Activated T-helper 2 cell treated with anti-CD3 and anti-CD28 coated beads, Interferon-gamma antibody, Interleukin-2, Interleukin-4, amounts not matched to agents 10 μg/mL and 5 μg/mL and 100 μg/mL, durations not matched to agents 14 hours and 24 hours and 36 hours (primary cell): ENCODE measurements at places on chromosomes 3 and 15. TPM values are rescaled to one million over a fixed set of nuclear protein-coding genes. Genes with fewer than 3 reads are reported as not detected.

The SAMD7 gene
- not detected in 2 replicates for total RNA-seq

The NOX5 gene
- total RNA-seq = 0.21 TPM in 1 of 2 replicates, not detected in the other

The PLAAT1 gene
- not detected in 2 replicates for total RNA-seq

GRCh38 chr3:112379020-112379690, 46.2 kb downstream of the CD200 start:
- peak overlapping the region; percentile 83 for H3K27ac ChIP-seq
- H3K4me1 ChIP-seq = peaks cover 77% of the 10 kb centered on the region
- no peaks in the 10 kb centered on the region for H3K27me3 ChIP-seq
- no peak for DNase-seq
- H3K4me3 ChIP-seq = no peak overlapping the region

DNA sequence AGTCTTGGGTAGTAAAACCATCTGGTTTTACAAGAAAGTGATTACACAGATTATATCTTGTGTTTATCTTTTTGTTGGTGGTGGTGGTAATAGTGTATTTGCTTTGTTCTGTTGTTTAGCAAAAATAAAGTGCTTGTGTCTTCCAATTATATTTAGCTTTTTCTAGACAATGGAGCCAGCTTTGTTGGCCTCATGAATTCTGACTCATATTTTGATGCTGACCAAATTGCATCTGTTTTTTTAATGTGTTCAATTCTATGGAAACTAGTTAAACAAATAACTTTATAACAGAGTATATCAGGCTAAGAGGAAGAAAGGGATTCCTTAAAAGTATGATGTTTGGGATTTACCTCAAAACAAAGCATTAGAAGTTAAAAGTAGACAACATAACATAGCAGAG, 69.3 kb upstream of the BFSP2 start:
- no peak overlapping the region for H3K4me3 ChIP-seq
- H3K36me3 ChIP-seq = no peaks in the 10 kb centered on the region
- H3K27ac ChIP-seq = no peak overlapping the region
- peaks cover 9% of the 10 kb centered on the region for H3K27me3 ChIP-seq
- no peak for DNase-seq

DNA sequence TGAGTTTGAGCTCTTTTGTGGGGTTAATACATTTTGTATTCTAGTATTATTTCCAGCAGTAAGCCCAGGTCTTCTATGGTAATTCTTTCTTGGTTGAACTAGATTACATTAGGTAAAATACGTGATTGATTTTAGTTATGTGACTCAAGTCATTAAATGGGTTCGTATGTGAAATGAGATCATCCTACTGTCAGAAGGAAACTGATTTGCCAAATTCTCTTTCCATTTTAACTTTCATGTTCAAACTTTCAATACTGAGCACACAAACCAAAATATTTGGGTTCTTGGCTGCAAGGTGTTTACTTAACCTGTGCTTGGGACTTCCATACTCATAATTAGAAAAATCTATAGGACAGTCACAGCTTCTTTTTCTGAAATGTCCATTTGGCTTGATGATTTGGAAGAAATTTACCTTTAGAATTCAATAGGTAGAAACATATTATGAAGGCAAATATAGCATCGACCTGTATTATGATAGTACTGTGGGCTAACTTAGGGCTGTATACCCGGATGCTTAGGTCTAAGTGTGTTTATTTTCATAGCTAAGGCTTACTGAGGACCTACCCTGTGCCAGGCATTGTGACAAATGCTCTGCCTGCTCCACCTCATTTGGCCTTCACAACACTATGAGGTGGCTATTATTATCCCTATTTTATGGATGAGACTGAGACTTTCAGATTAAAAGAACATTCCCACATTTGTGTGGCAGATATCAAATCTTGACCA, 631.8 kb upstream of the GRM7 start:
- DNase-seq = no peak
- no peaks in the 10 kb centered on the region for H3K27me3 ChIP-seq
- H3K27ac ChIP-seq = no peak overlapping the region
- H3K36me3 ChIP-seq = no peaks in the 10 kb centered on the region

GRCh38 chr3:135514060-135514448, 451.5 kb upstream of the PPP2R3A start:
- H3K27ac ChIP-seq = no peak overlapping the region
- H3K4me1 ChIP-seq = no peaks in the 10 kb centered on the region
- no peak for DNase-seq
- no peaks in the 10 kb centered on the region for H3K27me3 ChIP-seq

DNA sequence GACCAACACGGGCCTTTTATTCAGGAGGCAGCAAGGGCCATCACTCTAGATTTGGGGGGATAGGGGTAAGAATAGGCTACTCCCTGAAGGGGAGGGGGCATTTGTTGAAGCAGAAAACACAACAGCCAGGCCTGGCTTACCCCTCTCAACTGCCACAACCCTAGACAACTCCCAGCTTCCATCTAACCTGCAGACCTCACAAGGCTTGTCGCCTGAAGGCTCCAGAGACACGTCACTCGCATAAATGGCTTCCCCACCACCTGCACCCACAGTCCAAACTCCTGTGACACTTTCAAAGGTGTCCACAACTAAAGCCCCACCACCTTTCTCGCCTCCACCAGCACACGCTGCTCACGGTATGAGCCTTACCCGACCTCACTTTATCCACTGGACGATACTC, 14.9 kb downstream of the POLG start:
- no peak overlapping the region for H3K4me3 ChIP-seq
- no peak for DNase-seq
- peaks cover 83% of the 10 kb centered on the region for H3K36me3 ChIP-seq
- no peak overlapping the region for H3K27ac ChIP-seq
- peaks cover 19% of the 10 kb centered on the region for H3K4me1 ChIP-seq
- no peaks in the 10 kb centered on the region for H3K27me3 ChIP-seq

DNA sequence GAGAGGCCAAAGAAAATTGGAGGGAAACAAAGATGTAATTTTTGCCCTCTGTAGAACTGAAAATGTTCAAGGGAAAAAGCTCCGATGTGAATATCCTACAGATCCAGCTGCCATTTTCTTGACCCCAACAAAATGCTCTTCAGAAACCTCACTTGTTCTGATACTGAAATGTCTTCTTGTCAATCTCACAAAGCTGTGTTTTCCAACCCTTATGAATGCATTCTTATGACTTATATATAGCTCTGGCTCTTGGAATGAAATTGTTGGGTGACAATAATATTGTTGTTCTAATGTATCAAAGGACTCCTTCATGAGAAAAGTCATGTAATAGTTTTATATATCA, 157.1 kb upstream of the TGFBR2 start:
- no peak for DNase-seq
- no peaks in the 10 kb centered on the region for H3K36me3 ChIP-seq
- no peak overlapping the region for H3K4me3 ChIP-seq
- peaks cover 5% of the 10 kb centered on the region for H3K27me3 ChIP-seq
- H3K27ac ChIP-seq = no peak overlapping the region

- no peaks in the 10 kb centered on the region for H3K36me3 ChIP-seq
- H3K27ac ChIP-seq = no peak overlapping the region
- H3K27me3 ChIP-seq = no peaks in the 10 kb centered on the region
- DNase-seq = no peak
- H3K4me3 ChIP-seq = no peak overlapping the region
Observed at GRCh38 chr3:64667138-64667537, 20.7 kb downstream of the ADAMTS9 start.

GRCh38 chr3:27800261-27800660, 78.1 kb upstream of the EOMES start:
- no peaks in the 10 kb centered on the region for H3K27me3 ChIP-seq
- no peak overlapping the region for H3K4me3 ChIP-seq
- H3K4me1 ChIP-seq = peaks cover 33% of the 10 kb centered on the region
- no peaks in the 10 kb centered on the region for H3K36me3 ChIP-seq
- DNase-seq = no peak

DNA sequence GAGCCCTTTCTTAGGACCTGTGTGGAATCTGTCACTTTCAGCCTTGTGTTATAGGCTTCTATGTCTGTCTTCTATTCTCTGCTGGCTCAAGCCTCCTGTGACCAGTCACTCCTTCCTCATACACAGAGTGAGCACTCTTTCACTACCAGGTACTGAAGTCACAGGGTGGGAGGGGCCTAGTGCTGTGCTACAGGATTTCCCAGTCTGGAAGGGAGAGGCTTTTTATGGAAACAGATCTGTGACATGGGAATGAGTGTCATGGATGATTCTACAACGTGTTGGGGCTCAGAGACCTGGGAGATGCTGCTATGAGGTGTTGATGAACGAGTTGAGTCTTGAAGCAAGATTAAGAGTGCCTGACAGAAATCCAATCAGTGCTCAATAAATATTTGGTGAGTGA, 100.5 kb downstream of the PDCD6IP start:
- peaks cover 7% of the 10 kb centered on the region for H3K27me3 ChIP-seq
- no peak for DNase-seq
- H3K36me3 ChIP-seq = no peaks in the 10 kb centered on the region
- no peak overlapping the region for H3K27ac ChIP-seq
- no peaks in the 10 kb centered on the region for H3K4me1 ChIP-seq

GRCh38 chr3:175502155-175502554, 643.0 kb downstream of the NAALADL2 start:
- H3K4me1 ChIP-seq = no peaks in the 10 kb centered on the region
- H3K27me3 ChIP-seq = no peaks in the 10 kb centered on the region
- DNase-seq = no peak
- H3K4me3 ChIP-seq = no peak overlapping the region

DNA sequence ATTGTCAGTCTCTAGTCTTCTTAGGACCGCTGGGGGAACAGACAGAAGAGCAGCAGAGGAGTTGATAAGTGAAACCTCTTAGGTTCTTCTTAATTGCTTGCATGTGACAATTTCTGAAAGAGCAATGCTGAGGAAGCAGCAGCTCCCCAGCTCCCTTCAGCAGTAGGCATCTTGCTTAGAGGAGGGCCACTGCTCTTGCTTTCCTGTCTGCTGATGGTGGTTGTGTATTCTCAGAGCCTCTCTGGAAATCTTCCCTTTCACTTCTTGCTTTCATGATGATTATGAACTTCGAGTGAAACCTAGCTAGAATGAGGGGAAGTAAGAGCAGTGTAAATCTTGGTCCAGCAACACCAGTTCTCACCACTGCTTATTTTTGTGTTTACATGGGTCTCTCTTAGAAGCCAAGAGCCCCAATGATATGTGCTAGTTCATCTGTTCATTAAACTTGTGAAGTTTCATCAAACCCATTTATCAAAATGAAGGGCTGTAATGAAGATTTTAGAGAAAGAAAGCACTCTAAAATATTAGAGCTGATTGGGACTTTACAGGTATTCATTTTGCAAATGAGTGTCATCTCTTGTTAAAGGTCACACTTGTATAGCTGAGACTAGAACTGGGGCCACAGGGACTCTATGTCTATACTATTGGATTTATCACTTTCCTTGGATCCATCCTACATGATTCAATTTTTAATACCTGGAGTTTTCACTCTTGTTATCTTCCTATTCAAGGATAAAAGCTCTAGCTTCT, 246.7 kb downstream of the LPP start:
- peak; percentile 22 for DNase-seq
- peaks cover 6% of the 10 kb centered on the region for H3K36me3 ChIP-seq
- no peak overlapping the region for H3K4me3 ChIP-seq

DNA sequence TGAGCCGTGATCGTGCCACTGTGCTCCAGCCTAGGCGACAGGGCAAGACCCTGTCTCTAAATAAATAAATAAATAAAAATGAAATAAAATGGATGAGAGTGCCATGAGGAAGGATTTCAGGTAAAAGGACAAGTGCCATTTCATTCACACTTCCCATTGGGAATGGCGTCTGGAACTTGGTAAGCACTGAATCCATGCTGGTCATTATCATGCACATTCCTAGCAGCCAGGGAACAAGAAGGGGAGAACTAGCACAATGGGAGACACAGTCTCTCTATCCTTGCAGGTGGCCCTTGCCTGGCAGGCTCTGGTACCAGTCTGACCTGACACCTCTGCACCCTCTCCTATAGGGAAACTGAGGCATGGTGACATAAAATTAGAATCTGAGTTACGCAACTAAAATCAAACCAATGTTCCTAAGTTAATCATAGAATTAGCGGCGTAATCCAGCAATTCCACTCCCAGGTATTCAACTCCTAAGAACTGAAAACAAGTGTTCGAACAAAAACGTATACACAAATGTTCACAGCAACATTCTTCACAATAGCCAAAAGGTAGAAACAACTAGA, 70.8 kb upstream of the MFGE8 start:
- no peak overlapping the region for H3K4me3 ChIP-seq
- DNase-seq = no peak
- no peaks in the 10 kb centered on the region for H3K27me3 ChIP-seq
- no peak overlapping the region for H3K27ac ChIP-seq
- no peaks in the 10 kb centered on the region for H3K4me1 ChIP-seq
- H3K36me3 ChIP-seq = no peaks in the 10 kb centered on the region

DNA sequence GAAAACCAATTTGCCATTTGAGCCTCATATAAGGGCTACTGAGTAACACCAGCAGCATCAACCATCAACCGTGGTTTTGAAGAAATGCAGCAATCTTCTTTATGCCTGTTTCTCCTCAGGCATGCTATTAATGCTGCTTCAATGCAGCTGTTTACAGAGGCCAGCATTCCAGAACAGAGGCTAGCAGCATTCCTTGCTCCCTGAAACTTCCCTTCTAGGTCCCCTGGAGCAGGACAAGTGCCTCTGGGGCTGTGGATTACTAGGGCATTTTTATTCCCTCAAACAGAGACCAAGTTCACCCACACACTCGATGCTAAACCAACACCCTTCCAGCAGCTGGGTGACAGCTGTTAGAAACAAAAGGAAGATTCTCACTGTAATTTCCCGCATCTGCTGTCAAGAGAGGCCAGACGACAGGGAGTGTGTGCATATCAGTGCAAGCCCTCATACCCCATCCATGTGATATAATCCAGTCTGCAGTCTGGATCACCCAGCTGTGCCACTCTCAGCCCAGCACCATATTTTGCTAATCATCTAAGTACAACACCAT, 57.5 kb downstream of the HOMER2 start:
- H3K4me1 ChIP-seq = peaks cover 14% of the 10 kb centered on the region
- H3K36me3 ChIP-seq = peaks cover 6% of the 10 kb centered on the region
- H3K4me3 ChIP-seq = no peak overlapping the region
- no peak overlapping the region for H3K27ac ChIP-seq

GRCh38 chr3:15651396-15651795, 49.9 kb downstream of the BTD start:
- H3K4me3 ChIP-seq = no peak overlapping the region
- no peak for DNase-seq
- H3K27me3 ChIP-seq = no peaks in the 10 kb centered on the region
- H3K36me3 ChIP-seq = peaks cover 20% of the 10 kb centered on the region
- H3K4me1 ChIP-seq = peaks cover 29% of the 10 kb centered on the region

GRCh38 chr3:100634493-100635272, 25.3 kb downstream of the ADGRG7 start:
- no peak overlapping the region for H3K27ac ChIP-seq
- H3K27me3 ChIP-seq = peaks cover 15% of the 10 kb centered on the region
- H3K36me3 ChIP-seq = no peaks in the 10 kb centered on the region
- H3K4me1 ChIP-seq = peaks cover 14% of the 10 kb centered on the region
- DNase-seq = peak; percentile 21
- no peak overlapping the region for H3K4me3 ChIP-seq
